ENCODE measurements at places on chromosomes 11 and 22.

DNA sequence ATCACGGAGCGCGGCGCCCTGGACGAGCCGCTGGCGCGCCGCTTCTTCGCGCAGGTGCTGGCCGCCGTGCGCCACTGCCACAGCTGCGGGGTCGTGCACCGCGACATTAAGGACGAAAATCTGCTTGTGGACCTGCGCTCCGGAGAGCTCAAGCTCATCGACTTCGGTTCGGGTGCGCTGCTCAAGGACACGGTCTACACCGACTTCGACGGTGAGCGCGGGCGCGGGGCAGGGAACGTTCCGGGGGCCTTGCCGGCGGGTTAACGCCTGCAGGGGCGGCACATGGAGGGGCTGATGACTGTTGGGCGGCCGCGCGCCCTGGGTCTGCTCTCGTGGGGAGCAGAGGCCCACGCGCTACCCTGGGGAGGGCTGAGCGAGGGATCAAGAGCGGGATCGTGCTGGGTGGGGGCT, 1.0 kb downstream of the PIM3 start:
- peak; percentile 49 for DNase-seq

- DNase-seq = no peak
Observed at GRCh38 chr11:126776119-126776518, 224.5 kb downstream of the KIRREL3 start.

DNA sequence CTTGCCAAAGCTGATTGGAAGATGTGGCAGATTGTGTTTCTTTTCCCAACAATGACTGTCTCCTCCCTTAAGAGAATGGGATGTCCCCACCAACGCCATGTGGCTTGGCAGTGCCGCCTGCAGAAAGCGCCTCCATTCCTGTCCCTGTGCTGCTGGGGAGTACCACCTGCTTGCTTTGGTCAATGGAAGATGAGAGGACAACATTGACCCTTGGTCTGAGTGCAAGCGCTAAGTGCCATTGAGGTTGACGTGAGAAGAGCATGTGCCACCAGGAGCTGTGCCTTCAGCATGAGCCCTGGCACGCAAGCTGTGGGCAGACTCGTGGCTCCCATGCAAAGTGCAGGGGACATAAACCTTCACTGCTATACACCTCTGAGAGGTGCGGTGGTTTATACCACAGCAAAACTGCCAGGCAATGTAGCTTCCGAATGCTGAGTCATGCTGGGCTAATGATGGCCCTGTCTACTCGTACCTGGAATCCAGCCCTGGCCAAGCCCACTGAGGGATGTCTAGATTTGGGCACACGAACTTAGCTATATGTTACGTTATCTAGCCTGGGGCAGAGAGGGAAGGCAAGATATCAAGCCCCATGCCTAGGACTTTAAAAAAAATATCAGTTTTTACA, 41.9 kb downstream of the MYEOV start:
- DNase-seq = no peak

GRCh38 chr22:23306438-23306921, 126.2 kb downstream of the BCR start:
- DNase-seq = no peak

GRCh38 chr22:17302616-17303015, 66.6 kb upstream of the CECR2 start:
- no peak for DNase-seq

GRCh38 chr11:120808616-120809050, 215.3 kb upstream of the TBCEL start:
- DNase-seq = no peak

DNA sequence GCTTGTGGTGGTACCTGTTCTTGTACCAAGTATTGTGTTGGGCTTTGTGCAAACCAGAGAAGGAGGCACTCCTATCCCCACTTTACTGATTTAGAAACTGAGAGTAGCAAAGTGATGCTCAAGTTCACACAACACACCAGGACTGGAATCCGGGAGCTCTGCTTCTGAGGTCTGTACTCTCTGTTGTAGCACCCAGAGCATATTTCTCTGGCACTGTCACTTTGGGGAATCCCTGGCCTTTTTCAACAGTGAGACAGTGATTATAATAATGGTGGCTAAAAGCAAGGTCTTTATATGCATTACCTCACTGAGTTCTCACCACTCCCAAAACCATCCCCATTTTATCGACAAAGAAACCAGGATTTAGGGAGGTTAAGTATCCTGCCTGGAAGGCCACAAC, 362.4 kb downstream of the TENM4 start:
- no peak for DNase-seq

GRCh38 chr11:15336021-15336420, 221.3 kb downstream of the INSC start:
- no peak for DNase-seq

DNA sequence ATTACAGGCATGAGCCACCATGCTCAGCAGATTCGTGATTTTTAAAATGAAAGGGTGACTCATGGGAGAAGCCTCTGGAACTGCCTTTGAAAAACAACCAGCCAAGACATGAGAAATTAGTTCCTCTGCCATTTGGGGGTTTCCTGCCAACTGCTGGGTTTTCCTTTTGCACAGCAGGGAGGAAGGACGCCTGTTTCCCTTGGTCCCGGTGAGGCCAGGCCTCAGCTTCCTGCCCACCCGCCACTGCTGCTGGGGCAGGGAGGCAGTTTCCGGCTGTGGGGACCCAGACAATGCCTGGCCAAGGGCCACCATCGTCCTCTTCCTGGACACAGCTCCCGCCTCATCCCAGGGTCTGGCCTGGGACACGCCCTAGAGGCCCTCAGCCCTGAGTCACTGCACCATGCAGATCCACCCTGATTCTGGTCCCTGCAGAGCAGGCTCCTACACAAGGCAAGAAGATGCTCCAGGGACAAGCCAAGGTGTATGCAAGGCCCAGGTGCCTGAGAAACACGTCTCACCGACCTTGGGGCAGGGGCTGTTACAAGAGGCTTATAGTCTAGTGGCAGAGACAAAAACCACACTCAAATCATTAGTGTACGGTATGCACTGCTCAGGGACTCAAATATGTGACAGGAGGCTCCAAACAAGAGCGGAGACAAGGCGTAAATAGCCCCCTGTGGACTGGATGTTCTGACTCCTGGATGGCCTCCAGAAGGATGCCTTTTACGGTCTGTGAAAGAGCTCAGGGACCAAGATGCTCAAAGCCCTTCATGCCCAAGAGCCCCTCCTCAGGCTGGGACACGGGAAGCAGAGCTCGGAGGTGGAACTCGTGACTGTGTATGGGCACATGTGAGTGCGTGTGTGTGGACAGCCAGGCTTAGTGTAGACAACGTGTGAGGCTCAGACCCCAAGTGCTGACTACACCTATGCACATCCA, 10.0 kb downstream of the PPM1F start:
- DNase-seq = no peak

- DNase-seq = no peak
Observed at GRCh38 chr11:96794152-96794551, 404.3 kb downstream of the JRKL start.

GRCh38 chr11:81913793-81914192, 819.9 kb downstream of the FAM181B start:
- no peak for DNase-seq

- no peak for DNase-seq
Observed at GRCh38 chr11:18010977-18011586, 1.8 kb downstream of the SERGEF start.

- no peak for DNase-seq
Observed at GRCh38 chr11:122170815-122171475, 54.9 kb upstream of the BLID start.

GRCh38 chr11:126461996-126462395, 106.5 kb downstream of the ST3GAL4 start:
- DNase-seq = no peak

GRCh38 chr11:15038963-15039362, 34.4 kb upstream of the CALCB start:
- DNase-seq = no peak

GRCh38 chr11:48029681-48030290, 49.4 kb downstream of the PTPRJ start:
- no peak for DNase-seq

- DNase-seq = no peak
Observed at GRCh38 chr11:122612123-122612824, 43.2 kb upstream of the UBASH3B start.

GRCh38 chr22:50190182-50190940, 4.6 kb downstream of the TRABD start:
- DNase-seq = peak; percentile 48

- no peak for DNase-seq
Observed at GRCh38 chr22:32828150-32828549, 26.6 kb downstream of the TIMP3 start.

GRCh38 chr11:131602431-131602830, 232.0 kb downstream of the NTM start:
- DNase-seq = no peak

DNA sequence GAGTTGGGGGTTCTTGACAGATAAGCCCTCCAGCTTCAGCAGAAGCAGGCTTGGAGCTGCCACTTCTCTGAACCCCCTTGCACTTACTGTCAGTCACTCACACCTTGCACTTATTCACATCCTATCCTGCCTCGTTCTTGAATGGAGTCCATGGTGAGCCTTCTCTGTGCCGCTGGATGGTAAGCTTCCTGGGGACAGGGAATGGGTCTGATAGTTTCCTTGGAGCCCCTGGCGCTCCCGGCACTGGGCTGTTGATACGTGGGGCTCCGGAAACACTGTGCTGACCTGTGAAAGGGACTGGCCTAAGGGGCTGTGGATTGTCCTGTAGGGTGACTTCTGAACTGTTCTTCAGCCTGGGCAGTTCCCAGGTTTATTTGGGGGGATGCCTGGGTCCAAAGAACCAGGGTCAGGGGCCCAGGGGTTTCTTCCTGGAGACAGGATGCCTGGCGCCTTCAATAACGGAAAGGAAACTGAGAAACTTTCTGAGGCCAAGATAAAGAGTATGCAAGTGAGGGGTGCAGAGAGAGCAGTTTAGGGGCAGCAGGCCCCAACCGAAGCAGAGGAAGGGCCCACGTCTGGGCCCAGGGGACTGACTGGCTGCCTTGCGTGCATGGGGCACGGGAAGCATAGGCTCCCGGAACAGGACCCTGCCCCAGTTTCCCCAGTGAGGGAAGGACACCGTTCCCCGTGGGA, 709 bp upstream of the ST3GAL4 start:
- DNase-seq = no peak

GRCh38 chr11:75380716-75381420, 18.4 kb upstream of the RPS3 start:
- DNase-seq = no peak

GRCh38 chr11:35483131-35483820, 42.1 kb downstream of the PAMR1 start:
- no peak for DNase-seq

- DNase-seq = no peak
Observed at GRCh38 chr11:115974703-115975102, 470.5 kb upstream of the CADM1 start.

DNA sequence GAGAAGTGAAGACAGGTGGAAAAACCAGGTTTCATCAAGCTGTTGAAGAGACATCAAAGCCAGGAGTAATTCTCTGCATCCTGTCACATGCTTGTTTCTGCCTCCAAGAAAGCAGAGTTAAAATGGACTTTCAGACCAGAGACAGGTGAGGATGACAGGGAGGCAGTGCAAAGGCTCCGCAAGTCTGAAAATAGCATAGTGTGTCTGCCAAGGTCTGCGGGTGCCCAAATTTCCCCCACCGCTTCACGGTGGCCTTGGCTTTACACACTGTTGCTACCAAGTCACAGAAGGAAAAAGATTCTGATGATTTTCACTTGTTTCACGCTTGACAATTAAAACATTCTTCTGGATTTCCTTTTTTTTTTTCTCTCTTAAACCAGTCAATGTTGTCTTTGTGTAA, 44.2 kb downstream of the SNX19 start:
- DNase-seq = no peak

DNA sequence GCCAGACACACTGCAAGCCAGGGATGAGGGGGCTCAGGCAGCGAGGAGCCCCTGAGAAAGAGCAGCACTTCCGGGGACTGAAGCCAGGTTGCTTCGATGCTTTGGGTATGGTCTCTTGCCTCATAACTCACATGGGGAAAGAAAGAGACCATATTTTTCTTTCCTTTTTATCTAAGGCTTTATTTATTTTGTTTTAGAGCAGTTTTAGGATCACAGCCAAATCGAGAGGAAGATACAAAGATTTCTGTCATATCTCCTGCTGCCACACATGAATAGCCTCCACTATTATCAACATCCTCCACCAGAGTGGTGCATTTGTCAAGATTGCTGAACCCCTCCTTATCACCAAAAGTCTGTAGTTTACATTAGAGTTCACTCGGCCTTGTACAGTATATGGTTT, 24.3 kb upstream of the ADSL start:
- no peak for DNase-seq

- no peak for DNase-seq
Observed at GRCh38 chr22:24510637-24511625, 15.8 kb downstream of the UPB1 start.

DNA sequence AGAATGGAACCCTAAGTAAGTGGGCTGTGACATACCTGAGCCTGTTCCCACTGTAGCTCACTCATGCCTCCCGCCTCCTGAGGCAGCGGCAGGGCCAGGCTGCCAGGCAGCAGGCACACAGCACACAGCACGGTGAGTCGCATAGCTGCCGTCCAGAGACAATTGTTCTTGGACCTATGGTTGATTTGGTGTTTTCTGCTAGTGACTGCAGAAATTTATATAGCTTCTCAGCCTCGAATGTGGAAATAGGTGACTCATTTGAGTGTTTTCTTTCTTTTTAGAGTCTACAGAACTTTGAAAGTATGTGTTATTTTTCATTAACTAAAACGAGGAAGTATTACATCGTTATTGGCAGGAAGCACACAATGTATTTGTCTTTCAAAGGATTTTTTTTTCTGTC, at the start of gene MMP7:
TSS of gene MMP7 (minus strand) at position 190 of the 400 bp plus-strand sequence. CDS start at position 143, 47 bp downstream.
- DNase-seq = no peak

- no peak for DNase-seq
Observed at GRCh38 chr11:105670811-105671210, 60.9 kb downstream of the GRIA4 start.

DNA sequence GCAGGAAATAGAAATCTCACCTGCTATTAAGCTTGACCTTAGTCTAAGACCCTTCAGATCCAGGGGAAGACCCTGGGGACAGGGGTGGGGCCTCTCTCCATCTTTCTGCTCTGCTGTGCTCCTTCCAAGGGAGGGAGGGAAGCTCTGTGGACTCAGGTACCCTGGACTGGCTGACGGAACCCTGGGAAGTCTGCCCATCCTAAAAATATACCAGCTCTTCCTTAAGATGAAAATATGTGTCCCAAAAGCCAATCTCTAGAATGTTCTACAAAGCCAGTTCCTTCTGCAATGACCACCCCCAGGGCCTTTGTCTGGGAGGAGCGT, 73.7 kb downstream of the RTL6 start:
- DNase-seq = no peak

DNA sequence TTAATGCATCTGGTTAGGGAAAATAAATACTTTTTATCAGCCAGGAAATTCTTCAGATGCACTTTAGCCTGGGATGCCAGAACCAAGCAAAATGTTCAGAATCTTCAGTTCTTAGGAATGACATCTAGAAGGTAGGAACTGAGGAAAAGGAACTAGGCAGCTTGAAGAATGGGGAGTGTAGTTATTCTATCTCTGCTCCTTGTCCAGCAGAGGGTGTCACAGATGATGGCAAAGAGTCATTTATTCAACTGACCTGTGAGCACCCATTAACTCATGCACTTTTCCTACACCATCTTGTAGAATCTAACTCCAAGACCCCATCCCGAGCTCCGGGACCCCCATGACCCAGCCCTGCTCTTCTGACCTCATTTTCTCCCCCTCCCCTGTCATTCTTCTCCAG, 122.1 kb upstream of the ISX start:
- no peak for DNase-seq
